Neuronal stem cell (in vitro differentiated cells): ENCODE measurements at places on chromosomes 3 and 15.

DNA sequence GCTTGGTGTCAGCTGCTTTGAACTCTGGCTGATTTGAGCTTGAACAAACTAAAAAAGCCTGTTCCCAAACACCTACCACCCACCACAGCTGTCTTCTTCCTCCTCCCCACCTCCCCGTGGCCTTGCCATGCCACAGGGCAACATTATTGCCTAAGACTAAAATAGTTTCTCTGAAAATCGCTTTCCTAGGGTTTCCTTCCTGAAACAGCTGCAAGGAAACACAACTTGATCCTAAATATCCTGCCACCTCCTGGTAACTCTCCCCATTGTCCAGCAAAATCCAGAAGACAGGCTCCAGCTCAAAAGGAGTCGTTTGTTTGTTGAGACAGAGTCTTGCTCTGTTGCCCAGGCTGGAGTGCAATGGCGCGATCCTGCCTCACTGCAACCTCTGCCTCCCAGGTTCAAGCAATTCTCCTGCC, 193.9 kb upstream of the TPM1 start:
- no peak for DNase-seq

GRCh38 chr3:125324341-125324740, 50.8 kb downstream of the ZNF148 start:
- no peak for DNase-seq

GRCh38 chr3:57298041-57298440, 5.6 kb upstream of the ASB14 start:
- no peak for DNase-seq

GRCh38 chr15:98282656-98283332, 322.3 kb downstream of the ARRDC4 start:
- no peak for DNase-seq

DNA sequence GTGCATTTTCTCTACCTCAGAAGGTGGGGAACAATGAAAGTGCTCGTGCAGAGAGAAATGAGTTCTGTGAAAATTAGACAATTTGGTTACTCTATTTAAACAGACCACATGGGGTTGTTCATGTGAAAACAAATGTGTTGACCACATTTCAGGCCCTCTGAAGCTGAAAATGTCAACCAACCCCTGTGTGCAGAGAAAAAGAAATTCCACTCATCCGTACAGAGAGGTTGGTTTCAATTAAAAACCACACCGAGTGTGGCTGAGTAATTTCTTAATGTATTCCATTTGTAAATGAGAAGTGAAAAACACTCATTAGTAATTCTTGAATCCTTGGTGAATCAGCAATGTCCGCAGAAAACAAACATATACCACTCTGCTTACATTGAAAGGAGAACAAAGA, 46.9 kb upstream of the SLC7A14 start:
- no peak for DNase-seq

- no peak for DNase-seq
These were observed 188.1 kb downstream of the FOXP1 start for GRCh38 chr3:71395470-71395869.

DNA sequence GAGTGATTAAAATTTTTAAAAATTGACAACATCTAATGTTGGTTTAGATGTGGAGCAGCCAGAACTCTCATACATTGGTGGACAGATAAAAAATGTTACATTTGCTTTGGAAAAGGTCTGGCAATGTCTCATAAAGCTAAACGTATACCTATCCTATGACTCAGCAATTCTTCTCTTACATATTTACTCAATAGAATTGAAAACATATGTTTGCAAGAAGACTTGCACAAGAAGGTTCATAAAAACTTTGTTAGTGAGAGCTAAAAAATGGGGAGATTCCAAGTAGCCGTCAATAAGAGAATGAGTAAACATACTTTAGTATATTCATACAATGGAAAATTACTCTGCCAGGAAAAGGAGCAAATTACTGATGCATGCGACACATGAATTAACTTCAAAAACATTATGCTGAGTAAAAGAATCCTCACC, 30.0 kb downstream of the MASP1 start:
- DNase-seq: no peak

GRCh38 chr15:58515807-58516206, 84.0 kb downstream of the LIPC start:
- DNase-seq: no peak

DNA sequence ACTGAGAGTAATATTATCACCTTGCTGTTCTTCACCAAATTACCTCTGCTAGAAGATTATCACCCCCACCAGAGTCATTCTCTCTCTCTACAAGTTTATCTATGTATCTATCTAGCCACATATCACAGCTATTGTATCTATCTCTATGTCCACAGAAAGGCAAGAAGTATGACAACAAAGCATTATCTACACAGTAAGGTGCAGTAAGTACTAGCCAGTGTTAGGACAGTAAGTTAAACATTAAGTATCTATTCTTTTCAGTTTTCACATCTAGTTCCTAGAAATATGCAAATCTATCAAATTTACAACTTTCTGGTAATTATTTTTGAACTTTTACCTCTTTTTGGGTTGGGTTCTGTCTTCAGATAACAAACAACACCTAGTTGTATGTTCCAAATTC, 26.5 kb upstream of the XXYLT1 start:
- no peak for DNase-seq

GRCh38 chr3:111863942-111864694, 5.1 kb downstream of the PHLDB2 start:
- no peak for DNase-seq

GRCh38 chr3:107589454-107589853, 66.7 kb downstream of the BBX start:
- no peak for DNase-seq

DNA sequence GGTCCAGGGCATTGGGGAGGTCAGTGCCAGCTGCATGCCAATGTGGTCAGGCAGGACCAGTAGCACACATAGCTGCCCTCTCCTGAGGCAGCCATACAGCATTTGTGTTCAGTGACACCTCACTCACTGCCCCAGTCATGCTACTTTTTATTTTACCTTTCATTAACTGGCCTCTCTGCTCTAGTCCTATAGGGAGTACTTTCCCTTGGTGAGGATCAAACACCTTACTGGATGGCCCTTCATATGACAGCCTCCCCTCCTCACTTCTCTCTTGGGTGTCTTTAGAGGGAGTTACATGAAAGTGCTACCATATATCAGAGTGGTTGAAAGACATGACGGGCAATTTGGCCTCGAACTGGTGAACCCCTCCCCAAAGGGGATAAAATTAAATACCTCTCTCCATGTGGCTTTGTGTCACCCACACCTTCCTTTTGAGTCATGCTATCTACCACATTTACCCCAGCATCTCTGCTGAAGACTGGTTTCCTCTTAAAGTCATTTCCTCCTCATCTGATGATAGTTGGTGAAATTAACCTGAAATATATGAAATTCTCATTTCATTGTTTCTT, 17.6 kb downstream of the RLBP1 start:
- no peak for DNase-seq

GRCh38 chr15:98147415-98147814, 186.9 kb downstream of the ARRDC4 start:
- no peak for DNase-seq
